ENCODE measurements at places on chromosomes 3 and 15.

DNA sequence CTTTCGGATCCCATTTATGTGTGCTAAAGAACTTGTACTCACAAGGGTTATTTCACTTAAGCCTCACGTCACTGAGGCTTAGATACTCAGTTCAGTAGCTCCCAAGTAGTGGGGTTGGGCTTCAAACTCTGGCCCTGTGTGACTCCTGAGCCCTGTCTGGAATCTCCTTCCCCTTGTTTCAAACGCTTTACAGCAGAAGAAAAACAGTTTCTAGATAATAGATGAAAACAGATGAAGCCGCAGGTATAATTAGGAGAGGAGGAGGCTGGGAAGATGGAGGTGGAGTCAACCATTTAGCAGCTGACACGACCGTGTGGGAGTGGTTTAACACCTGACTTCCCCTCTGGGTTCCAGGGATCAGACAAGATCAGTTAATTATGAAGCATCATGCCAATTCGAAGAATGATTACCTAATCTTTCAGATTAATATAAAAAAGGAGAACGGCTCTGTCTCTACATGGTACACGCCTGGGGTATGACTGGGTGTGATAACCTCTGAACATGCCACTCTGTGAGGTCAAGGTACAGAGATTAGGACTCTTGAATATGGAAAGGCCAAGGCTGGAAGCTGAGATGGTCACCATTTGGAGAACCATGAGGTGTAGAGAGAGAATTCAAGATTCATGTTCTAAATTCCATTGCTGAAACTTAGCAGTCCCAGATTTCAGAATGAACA, 31.1 kb downstream of the TPM1 start:
- DNase-seq = no peak

DNA sequence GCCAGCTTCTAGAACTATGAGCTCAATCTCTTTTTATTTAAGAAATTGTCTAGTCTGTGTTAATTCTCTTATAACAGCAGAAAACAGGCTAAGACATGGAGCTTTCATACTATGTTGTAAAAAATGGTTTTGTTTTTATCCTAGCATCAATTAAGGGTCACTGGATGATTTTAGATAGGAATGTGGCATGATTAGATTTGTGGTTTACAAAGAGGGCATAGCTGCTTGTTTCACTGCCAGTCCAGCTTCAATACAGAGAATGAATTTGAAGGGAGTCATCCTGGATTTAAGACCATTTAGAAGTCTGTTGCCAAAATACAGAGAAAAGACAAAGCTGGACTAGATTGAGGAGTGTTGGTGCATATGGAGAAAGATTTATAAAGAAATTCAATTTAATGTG, 532.6 kb upstream of the CCDC54 start:
- no peak for DNase-seq

DNA sequence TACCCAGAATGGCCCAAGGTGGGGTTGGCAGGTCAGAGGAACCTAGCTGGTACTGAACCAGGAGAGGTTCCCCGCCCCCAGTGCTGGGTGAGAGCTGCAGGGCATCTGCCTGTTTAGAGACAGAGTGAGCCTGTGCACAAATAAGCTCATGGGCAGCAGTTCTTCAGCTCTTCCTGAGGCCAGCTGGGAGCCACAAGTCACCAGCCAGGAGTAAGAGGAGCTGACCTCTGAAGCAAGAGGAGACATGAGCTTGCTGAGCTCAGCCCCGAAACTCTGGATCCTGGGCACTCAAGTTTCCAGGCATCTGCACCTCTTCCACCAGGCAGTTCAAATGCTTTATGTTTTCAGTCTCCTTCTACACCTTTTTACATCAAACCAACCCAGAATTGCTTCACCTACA, 2.1 kb downstream of the RTP2 start:
- DNase-seq = no peak

DNA sequence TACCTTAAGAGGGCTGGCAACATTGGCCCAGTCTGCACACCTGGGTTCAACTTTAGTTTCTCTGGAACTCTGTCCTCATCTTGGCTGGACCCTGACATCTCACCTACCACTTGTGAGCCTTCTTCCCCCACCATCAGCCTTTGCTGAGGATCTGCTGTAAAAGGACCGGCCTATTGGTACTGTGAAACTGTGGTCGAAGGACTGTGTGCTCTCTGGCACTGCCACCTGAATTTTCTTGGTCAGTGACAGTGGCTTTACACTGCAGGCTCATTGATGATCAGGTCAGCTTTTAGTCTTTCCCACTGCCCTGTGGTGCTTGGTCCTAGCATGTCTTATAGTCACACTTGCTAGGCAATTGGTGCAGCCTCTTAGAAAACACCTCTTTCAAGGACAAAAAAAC, 86.9 kb downstream of the PEX5L start:
- no peak for DNase-seq

GRCh38 chr3:113287803-113288648, 76.7 kb downstream of the BOC start:
- peak; percentile 57 for DNase-seq

DNA sequence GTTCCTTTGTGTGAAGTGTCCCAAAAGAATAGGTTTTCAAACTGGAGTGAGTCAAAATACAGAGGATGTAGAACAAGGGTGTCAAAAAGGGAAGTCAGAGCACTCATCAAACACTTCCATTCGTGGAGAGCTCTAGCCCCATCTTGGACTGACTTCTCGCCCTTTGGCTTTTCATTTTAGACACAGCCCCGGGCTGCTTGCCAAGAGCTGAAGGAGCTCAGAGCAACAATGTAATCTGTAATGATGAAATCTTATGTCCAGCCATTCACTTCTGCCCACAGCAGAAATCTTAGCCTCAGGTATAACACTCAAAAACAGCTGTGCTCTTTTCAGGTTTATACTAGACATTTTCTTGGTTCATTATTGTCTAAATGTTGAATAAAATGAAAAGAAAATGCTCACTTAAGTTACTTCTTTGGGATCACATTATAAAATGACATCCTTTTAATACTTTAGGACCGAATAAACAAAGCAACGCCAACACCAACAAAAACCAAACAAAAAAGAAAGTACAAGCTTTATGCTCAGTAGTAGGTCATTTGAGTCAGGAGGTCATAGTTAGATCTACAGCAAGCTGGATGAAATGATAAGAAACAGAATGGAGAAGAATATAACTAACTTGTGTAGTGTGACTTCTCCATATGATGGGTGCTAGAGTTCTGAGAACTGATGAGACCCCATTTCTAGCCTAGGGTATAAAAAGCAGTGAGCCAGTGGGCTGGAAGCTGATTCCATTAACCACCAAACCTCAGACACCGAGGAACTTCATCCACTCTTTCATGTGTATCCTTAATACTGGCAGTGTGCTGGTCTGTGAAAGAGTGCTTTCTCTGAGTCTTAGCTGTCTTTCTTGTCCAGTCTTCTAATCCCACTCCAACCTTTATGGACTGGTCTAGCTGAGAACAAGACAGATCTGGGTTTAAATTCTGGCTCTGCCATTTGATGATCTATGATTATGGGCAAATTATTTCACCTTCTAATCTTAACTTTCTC, 131.8 kb upstream of the SLC7A14 start:
- peak; percentile 62 for DNase-seq

DNA sequence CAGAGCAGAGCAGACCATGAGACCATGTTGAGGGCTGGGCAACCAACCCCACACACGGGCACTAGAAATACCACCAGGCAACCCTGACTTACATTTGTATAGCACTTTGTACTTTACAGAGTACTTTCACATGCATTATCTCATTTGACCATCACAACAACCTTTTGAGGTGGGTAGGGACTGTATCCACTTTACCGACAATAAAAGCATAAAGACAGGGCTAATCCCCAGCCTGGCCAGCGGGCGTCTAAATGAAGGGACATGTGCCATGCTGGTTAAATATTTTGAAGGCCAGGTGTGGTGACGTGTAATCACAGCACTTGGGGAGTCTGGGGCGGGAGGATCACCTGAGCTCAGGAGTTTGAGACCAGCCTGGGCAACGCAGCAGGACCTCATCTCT, 23.6 kb downstream of the RASGRP1 start:
- no peak for DNase-seq

DNA sequence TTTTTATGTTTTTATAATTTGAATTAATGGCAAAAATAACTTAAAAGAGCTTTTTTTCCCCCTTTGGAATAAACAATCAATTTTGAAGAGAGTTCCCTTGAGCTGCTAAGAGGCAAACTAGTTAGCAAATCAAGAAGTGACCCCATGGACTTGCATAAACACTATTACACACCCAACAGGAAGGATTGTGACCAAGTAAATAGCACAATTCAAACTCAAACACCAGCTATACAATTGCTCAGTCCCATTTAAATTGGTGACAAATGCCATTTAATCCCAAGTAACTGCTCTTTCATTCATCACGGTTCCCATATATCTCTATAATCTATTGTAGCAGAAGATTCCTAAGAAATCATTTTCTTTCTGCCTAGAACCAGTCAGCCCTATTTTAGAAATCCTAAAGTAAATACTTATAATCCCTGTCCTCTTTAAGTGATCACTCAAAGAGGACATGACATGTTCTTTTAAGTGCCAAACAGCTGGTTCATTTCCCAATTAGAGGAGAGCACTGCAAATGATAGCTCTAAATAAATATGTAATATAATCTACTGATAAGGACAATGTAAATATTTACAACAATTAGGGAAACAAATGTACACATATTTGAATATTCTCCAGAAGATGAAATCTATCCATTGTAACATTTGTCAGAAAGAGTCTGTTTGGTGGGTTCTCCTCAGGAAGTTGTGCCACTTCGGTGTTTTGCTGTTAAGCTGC, 137.8 kb upstream of the ADAMTS9 start:
- no peak for DNase-seq

- peak; percentile 91 for DNase-seq
Measured at GRCh38 chr3:53238051-53238850, 17.6 kb downstream of the TKT start.

GRCh38 chr3:64586952-64587351, 100.8 kb downstream of the ADAMTS9 start:
- no peak for DNase-seq

DNA sequence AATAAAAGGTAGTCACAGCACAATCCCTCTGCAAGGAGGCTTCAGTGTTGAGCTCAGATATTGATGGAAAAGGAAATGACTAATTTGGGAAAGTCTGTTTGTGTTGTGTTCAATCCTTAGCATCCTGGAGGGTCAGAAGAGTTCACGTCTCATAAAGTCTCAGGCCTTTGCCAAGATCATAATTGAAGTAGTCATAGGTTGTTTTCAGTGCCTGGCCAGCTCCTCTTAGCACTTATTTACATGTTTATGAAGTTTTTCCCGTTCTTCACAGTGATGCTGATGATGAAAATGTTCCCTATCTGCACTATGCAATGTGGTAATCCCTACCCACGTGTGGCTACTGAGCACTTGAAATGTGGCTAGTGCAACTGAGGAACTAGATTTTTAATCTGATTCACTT, 61.6 kb upstream of the TGFBR2 start:
- peak; percentile 79 for DNase-seq
